ENCODE measurements at places on chromosomes 7 and 10.

DNA sequence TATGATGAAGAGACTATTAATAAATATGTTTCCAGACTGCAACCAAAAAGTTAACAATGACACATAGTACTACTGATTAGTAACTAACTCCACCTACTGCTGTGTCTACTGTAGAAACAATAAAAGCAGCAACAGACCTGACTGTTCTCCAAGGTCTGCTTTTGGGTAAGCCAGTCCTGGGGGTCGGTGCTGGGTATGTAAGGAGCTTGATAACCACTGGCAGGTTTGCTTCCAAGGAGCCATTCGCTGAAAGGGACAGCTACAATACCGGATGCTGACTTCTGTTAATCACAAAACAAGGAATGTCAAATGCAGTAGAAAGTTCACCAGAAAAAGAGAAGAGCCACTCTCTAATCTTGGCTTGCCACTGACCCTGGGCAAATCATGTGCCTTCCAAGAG lies 17.7 kb downstream of the NCOA4 start:
- no peak for DNase-seq

DNA sequence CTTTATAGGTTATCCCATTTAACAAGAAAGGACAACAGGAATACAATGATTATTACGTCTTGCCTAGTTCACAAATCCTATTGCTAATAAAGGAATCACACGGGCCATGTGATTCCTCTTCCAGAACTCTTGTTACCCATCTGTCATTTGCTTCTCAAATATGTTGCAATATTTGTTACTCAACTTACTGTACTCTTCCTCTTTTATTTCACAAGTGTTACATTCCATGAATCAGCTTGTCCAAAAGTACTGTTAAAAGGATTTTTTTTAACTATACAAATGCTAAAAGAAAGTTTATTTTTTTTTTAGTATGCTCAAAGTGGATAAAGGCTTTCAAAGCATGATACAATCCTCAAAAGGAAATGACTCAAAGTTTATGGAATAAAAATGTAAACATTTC lies 3.9 kb upstream of the CD36 start:
- no peak for DNase-seq

DNA sequence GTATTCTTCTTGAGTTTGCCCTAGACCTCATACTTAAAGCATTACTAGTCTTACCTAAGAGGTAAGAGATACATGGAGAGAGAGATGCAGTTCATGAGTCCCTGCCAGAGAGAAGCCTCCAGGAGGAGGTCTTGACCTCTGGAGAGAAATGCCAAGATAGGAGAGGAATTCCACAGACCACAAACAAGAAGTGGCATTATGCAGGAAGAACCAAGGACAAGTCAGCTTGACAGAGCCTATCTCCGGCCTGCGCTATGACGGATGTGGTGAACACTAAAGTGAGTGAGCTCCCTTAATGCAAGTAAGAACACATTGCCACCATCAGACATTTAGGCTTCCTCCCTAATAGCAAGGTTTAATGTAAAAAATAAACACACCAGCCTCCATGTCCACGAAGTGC lies 27.9 kb upstream of the COL1A2 start:
- DNase-seq: no peak

DNA sequence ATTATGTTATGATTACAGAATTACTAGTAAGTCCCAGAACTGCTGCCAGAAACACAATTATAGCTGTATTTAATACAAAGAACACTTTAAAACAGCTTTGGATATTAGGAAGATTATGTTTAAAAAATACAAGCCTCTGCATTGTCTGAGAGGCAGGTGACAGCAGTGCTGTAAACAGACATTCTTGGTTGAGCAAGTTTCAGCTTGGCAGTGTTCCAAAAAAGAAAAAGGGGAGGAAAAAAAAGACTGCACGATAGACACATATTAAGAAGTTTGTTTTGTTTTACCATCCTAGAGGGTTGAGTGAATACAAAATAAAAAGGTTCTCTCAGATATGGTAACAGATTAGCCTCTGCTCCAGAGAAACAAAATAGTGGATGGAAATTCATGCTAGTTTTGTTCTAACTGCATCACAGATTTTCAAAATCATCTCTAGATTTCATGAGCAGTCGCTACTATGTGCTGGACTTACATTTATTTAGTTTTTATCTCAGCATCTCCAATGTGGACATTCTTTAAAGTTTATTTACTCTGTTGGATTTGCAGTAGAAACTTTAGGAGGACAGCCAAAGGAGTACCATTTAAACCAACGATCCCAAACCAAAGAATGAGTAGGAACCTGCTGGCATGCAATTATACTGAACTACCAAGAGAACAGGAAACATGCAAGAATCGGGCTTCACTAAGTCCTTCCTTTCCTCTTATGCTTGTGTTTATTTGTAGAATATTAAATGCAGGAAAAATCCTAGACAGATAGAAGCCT lies 9.0 kb downstream of the FAM204A start:
- no peak for DNase-seq

GRCh38 chr7:129163875-129164544 lies 19.5 kb downstream of the TSPAN33 start:
- DNase-seq: no peak

- no peak for DNase-seq
Measured at GRCh38 chr10:71270301-71271220, 48.5 kb upstream of the SLC29A3 start.

GRCh38 chr7:50653981-50654425 lies 88.8 kb upstream of the DDC start:
- DNase-seq: no peak

DNA sequence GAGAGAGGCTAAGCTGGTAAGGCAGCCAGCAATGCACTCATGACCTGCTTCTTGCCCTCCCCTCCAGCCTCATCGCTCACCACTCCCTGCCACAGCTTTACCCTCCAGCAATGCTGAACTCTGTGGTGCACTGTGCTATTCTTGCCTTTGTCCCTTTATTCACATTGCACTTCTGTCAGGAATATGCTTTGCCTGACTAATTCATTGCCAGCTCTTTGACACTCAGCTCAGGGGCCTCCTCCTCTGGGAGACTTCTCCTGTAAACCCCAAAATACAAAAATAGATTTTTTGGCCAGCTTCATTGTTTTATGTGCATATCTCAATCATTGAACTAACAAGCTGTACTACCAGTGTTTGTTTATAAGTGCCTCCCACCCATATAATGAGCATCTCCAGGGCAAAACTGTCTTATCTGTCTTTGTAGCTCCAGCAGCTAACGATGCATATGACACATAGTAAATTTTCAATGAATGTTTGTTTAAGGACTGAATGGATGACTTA lies 8.2 kb downstream of the CNNM1 start:
- no peak for DNase-seq

DNA sequence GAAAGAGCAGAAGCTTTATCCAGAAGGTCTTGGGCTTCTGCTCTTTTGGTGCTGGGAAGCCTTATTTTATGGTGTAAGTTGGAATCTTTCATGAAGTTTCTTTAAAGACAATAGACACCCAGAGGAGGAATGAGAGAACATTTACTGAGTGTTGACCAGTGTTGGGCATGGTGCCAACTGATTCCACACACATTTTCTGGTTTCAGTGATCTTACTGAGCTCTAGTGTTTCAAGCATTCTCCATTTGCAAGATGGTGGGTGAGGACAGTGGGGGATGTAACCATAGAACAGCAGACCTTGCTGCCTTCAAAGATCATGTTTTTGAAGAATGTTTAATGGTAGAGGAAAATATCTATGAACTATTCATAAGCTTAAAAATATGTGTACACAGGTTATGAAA lies 114.6 kb downstream of the LRMDA start:
- no peak for DNase-seq

DNA sequence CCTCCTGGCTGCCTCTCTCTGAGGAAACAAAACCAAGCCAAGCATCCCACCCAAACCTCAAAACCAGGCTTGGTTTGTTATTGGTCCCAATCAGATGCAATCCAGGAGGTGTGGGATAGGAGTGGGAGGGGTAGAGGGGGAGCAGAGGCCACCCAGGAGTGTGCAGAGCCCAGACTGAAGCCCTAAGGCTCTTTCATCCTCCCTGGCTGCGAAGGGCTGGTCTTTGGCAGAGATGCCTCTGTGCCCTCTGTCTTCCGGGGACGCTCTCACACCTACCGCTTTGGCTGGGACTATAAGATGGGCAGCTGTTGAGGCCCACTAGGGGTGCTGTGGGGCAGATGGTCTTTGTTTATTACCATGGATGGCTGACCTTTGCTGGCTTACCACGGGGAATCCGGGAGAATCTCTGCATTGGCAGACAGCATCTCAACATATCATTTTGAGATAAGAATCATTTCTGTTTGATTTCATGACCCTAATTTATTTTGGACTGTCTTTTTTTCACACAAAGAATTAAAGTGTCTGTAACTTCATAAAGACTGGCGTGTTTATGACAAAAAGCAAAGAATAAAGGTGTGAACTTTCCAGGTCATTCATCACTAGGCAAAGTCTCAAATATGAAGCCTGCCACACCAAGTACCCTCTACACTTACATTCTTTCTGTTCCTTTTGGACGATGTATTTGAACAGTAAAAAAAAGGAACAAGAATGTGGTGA lies 6.5 kb upstream of the DENND2A start:
- DNase-seq: no peak

- no peak for DNase-seq
Measured at GRCh38 chr7:35258125-35258867, 4.4 kb upstream of the TBX20 start.

GRCh38 chr10:132516771-132517725 lies 20.5 kb upstream of the INPP5A start:
- DNase-seq: no peak

GRCh38 chr10:125091891-125092290 lies 68.5 kb downstream of the CTBP2 start:
- DNase-seq: no peak

- no peak for DNase-seq
Measured at GRCh38 chr7:1867370-1868260, 197.5 kb downstream of the ELFN1 start.

DNA sequence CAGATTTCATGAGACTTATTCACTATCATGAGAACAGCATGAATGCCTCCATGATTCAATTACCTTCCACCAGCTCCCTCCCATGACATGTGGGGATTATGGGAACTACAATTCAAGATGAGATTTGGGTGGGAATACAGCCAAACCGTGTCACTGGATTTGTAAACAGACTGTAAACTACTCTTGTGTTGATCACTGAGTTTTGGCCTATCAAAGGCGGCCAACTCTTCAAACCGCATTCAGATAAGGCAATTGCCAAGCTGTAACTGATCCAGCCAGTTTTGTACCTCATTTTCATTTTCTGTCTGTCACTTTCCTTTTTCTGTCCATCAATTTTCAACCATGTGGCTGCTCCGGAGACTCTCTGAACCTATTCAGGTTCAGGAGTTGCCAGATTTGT lies 27.2 kb upstream of the PAPSS2 start:
- DNase-seq: no peak

DNA sequence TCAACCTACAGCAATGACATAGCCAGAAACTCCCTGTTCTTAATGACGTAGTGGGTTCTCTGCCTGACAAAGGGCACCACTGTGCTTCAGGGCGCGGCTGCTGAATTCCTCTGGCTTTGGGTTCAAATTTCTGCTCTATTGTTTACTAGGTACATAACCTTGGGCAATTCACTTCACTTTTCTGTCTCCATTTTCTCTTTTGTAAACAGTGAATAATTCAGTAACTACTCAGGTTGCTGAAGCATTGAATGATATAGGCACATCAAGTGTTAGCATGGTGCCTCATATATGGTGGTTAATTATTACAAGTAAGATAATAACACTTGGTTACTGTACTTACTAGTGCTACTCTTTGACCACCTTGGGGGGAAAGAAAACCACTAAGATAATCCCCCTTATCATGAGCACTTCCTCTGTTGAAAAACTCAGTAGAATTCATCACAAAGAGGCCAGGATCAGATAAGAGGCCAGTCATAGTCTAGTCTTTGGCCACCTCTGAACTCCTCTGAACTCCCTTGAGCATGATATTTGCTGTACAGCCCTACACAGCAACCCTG lies 92.0 kb upstream of the AHR start:
- no peak for DNase-seq

DNA sequence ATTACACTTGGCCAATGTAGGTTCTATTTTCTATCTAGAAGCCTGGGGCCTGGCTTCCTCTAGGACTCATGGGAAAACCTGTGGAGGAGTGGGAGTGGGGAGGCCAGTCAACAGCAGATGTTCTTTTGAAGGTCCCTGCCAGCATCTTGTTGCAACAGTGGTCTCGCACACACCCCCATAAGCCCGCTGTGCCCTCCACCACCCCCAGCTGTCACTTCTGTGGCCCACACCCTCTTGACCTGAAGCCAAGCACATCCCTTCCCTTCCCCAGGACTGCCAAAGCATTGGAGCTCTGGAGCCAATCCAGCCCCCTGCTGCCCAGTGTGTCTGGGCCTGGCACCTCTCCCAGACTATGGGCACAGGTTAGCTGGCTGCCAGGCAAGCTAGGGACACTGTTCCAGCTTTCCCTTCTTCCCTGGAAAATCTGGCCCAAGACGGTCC lies 1.9 kb upstream of the STX1A start:
- no peak for DNase-seq

GRCh38 chr7:156456503-156457115 lies 184.0 kb upstream of the RNF32 start:
- no peak for DNase-seq

- DNase-seq: no peak
Measured at GRCh38 chr10:119981826-119982225, 89.3 kb downstream of the SEC23IP start.

All from stimulated activated CD8-positive, alpha-beta memory T cell treated with anti-CD3 and anti-CD28 coated beads, Interleukin-15, amount 100 ng/mL, for 48 hours (primary cell).